ENCODE measurements at places on chromosomes 4 and X.

- DNase-seq = no peak
Observed at GRCh38 chr4:54675721-54676461, 18.1 kb downstream of the KIT start.

DNA sequence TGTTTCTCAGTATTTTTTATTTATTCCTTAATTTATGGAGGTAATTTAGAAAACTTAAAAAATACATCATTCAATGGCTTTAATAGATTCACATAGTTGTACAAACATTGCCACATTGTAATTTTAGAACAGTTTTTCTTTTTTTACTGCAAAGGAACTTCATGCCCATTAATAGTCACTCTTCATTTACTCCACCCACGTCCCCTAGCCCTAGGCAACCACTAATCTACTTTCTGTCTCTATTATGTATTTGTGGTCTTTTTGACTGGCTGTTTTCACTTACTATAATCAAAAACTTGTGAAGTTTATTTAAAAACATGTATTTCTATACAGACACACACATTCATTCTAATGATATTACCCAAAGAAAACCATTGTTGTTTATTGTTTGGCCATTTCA is 664.8 kb downstream of the GRID2 start:
- no peak for DNase-seq

GRCh38 chrX:38312436-38312835 is 14.9 kb downstream of the RPGR start:
- no peak for DNase-seq

DNA sequence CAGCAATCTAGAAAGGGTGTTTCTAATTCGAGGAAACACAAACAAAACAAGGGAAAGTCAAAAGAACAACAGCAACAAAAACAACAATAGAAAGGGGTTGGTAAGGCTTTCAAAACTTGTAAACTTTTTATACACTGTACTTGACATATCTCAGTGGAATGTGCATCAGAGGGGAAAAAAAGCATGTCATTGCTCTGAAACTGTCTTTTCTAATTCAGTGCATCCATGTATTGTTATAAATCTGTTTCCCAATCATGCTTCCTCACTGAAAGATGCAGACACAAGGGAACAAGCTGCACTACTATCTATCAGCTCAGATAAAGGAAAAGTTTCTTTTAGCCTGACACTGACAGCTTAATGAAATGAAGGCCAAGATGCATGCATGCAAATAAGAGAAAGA is 44.2 kb upstream of the PCDH18 start:
- DNase-seq = no peak

- DNase-seq = no peak
Observed at GRCh38 chr4:113147498-113148111, 98.2 kb downstream of the ANK2 start.

DNA sequence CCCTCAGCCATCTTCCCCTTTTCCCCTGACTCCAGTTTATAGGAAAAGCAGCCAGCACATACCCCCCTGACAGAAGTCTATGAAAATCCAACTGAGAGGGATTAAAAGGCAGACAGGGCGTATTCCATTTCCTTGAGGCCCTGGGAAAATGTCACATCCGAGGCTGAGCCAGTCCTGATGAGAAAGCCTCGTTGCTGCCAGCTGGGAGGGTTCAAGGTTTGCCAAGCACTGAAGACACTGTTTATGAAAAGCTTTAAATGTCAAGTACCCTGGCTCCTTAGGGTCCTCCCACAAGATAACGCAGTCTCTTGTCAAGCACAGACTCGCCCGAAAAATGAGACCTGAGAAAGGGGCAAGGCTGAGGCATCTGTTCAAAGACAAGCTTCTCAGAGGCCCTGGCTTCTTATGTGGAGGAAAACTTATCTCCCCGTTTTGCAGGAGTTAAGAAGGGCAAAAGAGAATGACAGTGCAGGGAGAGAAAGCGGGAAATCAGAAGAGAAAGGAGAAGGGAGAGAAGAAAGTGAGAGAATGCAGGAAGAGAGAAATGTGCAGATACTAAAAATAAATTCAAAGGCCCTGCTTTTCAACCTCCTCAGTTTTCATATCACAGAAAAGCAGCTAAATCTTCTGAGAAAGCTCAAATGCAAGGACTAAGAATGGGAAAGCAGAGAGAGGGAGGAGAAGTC is 44.7 kb downstream of the SCD5 start:
- peak; percentile 63 for DNase-seq

DNA sequence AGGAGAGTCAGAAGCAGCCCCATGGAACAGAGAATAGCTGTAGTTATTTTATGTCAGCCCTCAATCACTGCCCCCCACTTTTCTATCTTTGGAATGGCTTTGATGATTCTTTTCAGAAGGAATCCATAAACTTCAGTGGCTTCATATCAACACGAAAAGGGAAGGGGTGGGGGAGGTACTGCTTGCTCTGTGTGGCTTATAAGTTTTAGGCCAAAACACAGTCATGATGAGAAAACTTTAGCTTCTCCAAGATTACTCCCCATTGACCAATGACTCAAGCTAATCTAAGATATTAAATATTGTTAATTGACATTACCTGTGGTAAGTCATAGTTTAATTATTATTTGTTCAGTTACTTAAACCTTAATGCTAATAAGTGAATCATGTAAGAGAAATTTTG is 669.6 kb upstream of the FAM241A start:
- no peak for DNase-seq

DNA sequence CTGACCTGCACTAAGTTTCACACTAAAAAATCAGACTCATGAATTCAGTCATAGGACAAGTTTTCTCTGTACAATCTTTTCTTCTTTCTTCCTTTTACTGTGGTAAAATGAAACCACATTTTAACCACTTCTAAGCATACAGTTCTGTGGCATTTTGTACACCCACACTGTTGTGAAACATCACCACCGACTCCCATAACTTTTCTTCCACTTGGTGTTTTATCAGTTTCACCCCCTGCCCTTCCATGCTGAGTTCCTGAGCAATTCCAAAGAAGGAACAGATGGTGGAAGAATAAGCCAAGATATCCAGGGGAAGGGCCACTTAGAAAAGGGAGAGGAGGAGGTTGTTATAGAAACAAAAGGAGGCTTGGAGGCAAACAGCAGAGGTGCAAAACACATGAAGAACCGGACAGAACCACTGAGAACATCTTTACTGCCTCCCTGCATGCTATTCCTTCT is 22.6 kb downstream of the SLC25A4 start:
- no peak for DNase-seq

DNA sequence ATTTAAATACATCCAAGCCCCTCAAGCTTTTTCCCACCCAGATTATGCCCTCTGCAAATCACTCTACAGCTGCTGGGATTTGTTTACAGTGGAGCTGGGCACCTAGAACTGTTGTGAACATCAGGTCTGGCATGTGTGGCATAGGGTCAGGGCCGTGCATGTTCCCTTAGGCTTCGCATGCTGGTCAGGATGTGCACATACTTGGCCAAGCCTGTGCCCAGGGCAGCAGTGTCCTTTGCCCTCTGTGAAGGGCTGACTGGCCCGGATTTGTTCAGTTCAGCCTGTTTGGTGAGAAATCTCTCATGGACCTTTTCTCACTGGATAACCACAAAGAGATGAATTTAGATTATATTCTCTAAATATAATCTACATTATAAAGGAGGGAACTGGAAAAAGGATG is 471.9 kb downstream of the TRIML1 start:
- no peak for DNase-seq

GRCh38 chrX:13220916-13221315 is 98.9 kb downstream of the ATXN3L start:
- no peak for DNase-seq

GRCh38 chr4:16691450-16691849 is 207.0 kb downstream of the LDB2 start:
- DNase-seq = no peak

- no peak for DNase-seq
Observed at GRCh38 chrX:49129427-49129826, 5.9 kb upstream of the GPKOW start.

- DNase-seq = no peak
Observed at GRCh38 chrX:111671668-111672067, 9.3 kb upstream of the ALG13 start.

GRCh38 chr4:38145741-38146140 is 185.5 kb downstream of the PTTG2 start:
- DNase-seq = no peak

DNA sequence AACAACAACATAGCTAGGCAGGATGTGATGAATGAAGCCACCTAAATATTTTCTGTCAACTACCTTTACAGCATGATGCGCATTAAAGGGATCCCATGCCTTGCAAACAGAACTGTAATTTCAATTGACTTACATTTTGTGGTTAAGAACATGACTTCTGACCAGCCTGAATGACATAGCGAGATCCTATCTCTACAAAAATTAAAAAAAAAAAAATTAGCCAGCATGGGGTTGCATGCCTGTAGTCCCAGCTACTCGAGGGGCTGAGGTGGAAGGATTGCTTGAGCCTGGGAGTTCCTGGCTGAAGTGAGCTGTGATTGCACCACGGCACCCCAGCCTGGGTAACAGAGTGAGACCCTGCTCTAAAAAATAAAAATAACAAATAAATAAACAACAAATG is 680.6 kb downstream of the IQCM start:
- DNase-seq = no peak

GRCh38 chr4:40192114-40193015 is 4.5 kb upstream of the RHOH start:
- DNase-seq = no peak

GRCh38 chr4:151198748-151199147 is 78.2 kb upstream of the PRSS48 start:
- DNase-seq = no peak

- DNase-seq = no peak
Observed at GRCh38 chr4:58766763-58767162, 1656.6 kb upstream of the IGFBP7 start.

DNA sequence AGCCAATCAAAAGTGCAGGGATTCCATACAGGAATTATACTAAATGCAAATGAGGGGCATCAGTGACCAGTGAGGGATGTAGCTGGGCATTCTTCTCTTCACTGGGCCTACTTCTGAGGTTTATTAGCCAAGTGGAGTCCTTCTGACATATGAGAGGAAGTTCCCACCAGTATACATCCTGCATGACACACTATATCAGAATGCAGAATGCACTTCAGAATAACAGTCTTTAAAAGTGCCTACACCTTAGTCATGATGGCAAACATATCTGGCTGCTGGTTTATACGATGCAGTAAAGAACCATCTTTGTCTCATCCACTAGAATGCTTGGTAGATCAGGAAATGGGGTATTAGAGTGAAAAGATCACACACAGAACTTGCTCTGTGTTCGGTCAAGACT is 180.3 kb upstream of the PPARGC1A start:
- no peak for DNase-seq

GRCh38 chr4:175614890-175615289 is 197.2 kb downstream of the GPM6A start:
- no peak for DNase-seq

GRCh38 chr4:4639370-4639769 is 97.5 kb upstream of the STX18 start:
- DNase-seq = no peak

GRCh38 chrX:66030505-66031317 is 9.2 kb downstream of the VSIG4 start:
- no peak for DNase-seq

GRCh38 chr4:4533461-4534169 is 8.2 kb downstream of the STX18 start:
- DNase-seq = no peak

- peak; percentile 41 for DNase-seq
Observed at GRCh38 chr4:82770607-82771006, 28.0 kb downstream of the SCD5 start.

GRCh38 chr4:157141976-157142375 is 66.0 kb downstream of the GLRB start:
- DNase-seq = no peak

GRCh38 chr4:94545296-94545695 is 93.6 kb downstream of the PDLIM5 start:
- DNase-seq = no peak

GRCh38 chr4:12471193-12471592 is 1012.9 kb downstream of the RAB28 start:
- no peak for DNase-seq

- DNase-seq = peak; percentile 86
Observed at GRCh38 chr4:169810325-169811323, 52.9 kb upstream of the HPF1 start.

DNA sequence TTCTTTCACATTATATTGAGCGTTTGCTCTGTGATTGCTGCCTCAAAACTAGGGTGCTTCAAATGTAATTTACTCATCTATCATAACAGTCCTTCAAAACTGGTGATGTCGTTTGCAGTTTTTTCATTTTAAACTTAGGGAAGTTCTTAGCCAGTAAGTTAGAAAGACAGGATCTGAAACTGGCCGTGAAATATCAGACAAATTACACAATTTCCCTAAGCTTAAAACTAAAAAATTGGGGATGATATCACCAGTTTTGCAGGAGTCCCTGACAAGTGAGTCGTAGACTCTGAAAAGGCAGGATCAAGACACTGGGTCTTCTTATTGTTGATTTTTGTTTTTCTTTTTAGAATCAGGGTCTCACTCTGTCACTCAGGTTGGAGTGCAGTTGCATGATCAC is 44.8 kb downstream of the MOB1B start:
- no peak for DNase-seq

DNA sequence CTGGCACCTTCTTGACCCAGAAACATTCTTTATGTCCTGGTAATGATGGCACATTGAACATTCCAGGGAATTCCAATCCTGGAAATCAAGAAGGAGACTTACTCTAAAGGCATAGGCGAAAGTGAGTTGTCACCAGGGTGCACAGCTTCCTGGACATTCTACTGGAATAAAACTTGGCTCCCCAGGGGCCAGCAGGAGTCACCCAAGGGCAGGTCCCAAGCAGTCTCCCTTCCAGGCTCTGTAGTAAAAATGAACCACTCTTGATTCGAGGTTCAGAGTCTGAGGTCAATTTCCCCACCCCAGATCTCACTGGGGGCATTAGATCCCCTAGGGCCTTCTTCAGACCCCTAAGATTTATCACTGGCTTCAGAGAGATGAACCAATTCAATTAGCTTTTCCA is 338.7 kb upstream of the GATB start:
- no peak for DNase-seq

GRCh38 chr4:71186257-71186565 is 152.6 kb upstream of the SLC4A4 start:
- no peak for DNase-seq

DNA sequence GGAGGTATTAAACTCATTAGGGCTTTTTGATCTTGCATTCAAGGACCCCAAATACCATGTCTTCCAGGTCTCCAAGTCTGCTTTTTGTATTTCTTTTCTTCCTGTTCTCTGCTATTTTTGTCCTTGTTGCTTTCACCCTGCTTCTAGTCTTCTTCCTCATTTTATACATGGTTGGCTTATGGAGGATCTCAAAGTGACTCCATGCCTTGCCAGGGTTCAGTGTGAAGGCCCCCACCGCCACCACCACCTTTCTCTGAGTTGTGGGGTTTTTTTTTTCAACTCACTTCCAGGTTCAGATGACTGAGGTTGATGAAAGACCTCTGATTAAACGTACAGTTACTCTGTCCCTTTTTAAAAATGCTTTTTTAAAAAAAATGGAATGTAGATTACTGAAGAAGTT is 96.3 kb downstream of the MAML3 start:
- no peak for DNase-seq

Data from NCI-H446 (cell line).